ENCODE measurements at places on chromosomes 5 and 9. TPM values are rescaled to one million over a fixed set of nuclear protein-coding genes. Genes with fewer than 3 reads are reported as not detected.

DNA sequence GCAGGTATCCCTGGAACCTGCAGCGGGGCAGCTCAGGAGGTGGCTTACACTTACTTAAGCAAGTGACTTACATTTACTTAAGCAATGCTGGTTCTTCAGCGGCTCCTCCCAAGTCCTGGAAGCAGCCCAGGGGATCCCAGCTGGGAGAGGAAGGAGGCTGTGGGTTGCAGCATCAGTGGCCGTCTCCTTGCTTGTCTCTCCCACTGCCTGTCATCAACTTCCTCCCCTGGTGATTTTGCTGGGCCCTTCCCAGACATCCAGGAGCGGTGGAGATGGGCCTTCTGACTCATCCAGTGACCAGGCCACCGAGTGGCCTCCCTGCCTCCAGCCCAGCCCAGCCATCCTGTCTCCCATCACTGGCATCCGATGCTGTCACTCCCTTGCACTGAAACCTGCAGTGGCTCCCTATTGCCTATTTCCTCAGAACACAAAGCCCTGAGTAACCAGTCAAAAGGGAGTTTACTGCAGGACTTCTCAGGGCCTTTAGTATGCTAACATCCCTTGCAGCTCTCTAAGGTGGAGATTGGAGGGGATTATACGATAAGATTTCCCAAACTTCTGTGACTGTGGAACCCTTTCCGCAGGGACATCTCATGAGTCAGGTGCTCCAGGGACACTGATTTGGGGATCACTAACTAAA, 155.9 kb upstream of the PHYKPL start:
- no peak for DNase-seq

- no peak for DNase-seq
Observed at GRCh38 chr9:17742067-17742466, 163.2 kb downstream of the SH3GL2 start.

Gene CERCAM
- 34.9 TPM for polyA plus RNA-seq

Gene GADD45G
- polyA plus RNA-seq = 1.7 TPM

DNA sequence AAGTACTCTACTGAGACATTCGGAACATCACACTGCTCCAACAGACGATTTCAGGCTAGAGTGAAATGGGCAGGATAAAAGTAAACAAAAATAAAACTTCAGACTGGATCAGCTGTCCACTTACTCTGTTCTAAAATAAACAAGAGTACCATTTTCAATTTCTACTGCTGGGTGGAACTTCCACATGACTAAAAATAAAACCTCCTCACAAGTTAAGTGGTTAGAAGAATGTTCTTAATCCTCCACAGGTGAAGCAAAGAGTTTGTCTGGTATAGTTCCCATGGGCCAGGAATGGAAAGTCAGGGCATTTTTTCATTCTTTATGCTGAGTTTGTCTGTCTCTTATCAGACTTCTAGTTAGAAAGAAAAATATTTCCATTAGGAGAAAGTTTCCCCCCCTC, 15.7 kb downstream of the NUDT12 start:
- DNase-seq = no peak

Gene PDGFRB
- polyA plus RNA-seq = 137 TPM

- DNase-seq = no peak
Observed at GRCh38 chr5:151066920-151067319, 13.9 kb downstream of the TNIP1 start.

DNA sequence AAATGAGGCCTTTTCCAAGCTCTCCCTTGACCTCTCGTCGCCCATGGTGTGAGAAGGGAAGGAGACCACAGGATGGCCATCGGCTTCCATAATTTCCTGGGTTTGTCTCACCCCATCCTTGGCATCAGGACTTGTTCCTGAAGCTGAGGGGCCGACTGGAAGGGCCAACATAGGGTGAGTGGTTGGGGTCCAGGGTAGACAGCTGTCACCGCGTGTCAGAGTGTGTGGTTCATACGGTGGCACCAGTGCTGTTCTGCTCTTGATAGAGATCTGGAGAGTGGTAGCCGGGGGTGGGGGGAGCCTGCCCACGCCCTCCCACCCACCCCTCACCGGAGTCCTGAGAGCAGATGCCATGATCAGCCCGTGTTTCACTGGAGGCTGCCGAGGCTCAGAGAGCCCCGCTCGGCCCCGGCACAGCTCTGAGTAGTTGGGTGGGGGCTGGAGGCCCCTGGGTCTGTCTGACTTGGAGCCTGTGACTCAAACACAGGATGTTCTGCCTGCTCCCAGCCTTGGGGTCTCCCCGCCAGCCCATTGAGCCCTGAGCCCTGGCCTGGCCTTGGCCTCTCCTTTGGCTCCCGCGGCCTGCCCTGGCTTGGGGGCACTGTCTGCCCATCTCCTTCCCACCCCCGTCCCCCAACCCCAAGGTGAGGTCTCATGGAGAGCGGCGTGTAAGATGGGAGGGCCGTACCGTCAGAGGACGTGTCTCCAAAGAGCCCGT, 53.1 kb upstream of the IER5L start:
- no peak for DNase-seq

GRCh38 chr5:141362719-141363118, 1.2 kb upstream of the PCDHGA5 start:
- DNase-seq = no peak

DNA sequence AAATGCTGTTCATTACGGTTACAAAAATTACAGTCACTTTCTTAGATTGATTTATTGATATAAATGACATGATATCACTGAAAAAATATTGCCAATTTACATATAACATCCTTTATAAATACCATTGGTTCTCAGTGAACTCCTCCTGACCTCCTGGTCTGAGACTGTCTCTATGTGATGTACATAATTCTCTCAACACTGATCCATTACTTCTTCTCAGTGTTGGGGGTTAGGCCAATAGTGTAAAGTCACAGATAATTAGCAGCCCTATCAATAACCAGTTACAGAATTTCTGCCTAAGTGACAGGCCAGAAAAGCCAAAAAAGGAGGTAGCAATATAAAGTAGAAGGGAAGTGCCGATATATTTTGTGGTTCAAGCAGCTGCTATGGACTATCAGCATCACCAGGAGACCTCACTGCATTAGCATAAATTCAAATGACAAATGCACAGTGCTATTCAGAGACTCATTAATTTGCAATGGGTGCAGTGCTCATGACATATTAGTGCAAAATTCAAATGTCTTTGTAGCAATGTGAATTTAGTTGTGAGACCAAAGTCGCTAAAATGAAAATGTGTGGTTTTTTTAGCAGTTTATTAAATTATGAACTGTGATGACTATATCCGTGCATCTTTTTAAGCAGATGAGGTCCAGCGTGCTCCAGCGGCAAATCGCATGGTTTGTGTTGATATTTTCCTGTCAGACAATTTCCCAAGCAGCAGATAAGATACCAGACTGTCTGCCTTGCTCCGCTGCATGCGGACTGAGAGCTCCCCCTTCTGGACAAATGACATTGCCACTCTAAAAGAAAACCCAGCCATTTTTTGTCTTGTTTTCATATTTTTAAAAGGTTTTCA, 144.6 kb downstream of the CETN3 start:
- DNase-seq = peak; percentile 58

- no peak for DNase-seq
Observed at GRCh38 chr5:66821688-66822429, 225.7 kb downstream of the MAST4 start.

Gene C1QTNF3
- 71.9 TPM for polyA plus RNA-seq

DNA sequence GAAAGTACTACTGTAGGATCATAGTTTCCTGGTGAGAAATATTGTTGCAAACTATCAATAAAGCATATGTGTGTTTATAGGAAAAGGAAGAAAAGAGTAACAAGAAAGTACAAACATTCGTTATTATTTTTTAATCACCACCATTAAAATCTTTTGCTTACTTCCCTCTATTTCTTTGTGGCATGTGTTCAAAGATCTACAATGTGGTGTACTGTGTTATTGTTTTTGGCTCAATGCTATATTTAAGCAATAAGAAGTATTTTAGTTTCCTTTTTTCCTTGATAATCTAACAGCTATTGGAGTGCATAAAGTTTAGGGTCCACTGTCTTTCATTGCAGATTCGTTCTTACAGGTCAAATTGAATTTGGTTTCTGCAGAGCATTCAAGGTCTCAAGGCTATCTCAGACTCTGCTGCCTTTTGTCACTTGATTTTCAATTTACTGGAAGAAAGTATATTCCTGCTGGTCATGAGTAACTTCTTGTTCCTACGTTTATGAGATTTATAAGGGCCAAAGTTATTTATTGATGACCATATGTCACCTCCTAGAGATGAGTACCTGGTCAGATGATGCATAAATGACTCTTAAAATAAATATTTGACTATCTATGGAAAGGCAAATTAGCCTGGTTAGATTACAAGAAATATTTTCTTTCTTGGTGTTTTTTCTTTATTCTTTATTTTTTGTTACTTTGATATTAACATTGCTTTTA, 323.0 kb downstream of the TMEM167A start:
- DNase-seq = no peak

GRCh38 chr9:126299706-126300276, 26.8 kb upstream of the MVB12B start:
- DNase-seq = no peak
